ENCODE measurements at places on chromosomes 12 and 14. TPM values are rescaled to one million over a fixed set of nuclear protein-coding genes. Genes with fewer than 3 reads are reported as not detected.

- no peak for DNase-seq
Measured at GRCh38 chr12:56867216-56867615, 67.0 kb downstream of the SDR9C7 start.

GRCh38 chr14:24243336-24243836 is 963 bp upstream of the TINF2 start:
- DNase-seq: peak; percentile 36

GRCh38 chr14:63200767-63201166 is 3.5 kb upstream of the RHOJ start:
- DNase-seq: no peak

DNA sequence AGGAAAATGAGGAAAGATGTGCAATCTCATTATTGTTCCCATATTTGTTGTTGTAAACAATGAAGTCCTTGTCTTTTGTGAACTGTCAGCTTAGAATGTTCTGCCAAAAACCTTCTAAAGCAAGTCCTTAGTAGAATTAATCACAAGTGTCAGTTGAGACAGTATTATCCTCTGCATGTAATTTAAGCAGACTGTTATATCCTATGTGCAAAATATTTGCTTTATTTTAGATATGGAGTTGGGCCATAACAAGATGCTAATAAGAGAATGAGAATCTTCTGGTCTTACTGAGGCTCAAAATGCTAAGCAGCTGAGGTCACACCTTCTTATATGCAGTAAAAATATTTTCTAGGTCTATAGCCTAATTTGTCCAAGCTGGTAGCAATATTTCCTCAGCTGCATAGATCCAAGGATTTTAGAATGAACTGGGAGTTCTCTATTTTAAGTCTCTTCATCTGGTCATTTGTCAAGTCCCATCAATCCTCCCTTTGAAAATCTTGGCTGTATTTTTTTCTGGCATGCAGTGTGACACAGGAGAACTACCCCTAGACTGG is 222.3 kb upstream of the NAV3 start:
- DNase-seq: no peak

The POTEM gene
- not detected for total RNA-seq

- DNase-seq: no peak
Measured at GRCh38 chr14:92734618-92735017, 13.8 kb downstream of the LGMN start.

The KRT72 gene
- not detected for total RNA-seq

- no peak for DNase-seq
Measured at GRCh38 chr12:124461851-124462623, 105.4 kb downstream of the NCOR2 start.

The ZDHHC22 gene
- not detected for total RNA-seq

The TPH2 gene
- not detected for total RNA-seq

The SLC8A3 gene
- under 0.01 TPM for total RNA-seq

The CCDC85C gene
- 9.6 TPM for total RNA-seq

- peak; percentile 70 for DNase-seq
Measured at GRCh38 chr12:65620046-65620445, 204.2 kb upstream of the HMGA2 start.

DNA sequence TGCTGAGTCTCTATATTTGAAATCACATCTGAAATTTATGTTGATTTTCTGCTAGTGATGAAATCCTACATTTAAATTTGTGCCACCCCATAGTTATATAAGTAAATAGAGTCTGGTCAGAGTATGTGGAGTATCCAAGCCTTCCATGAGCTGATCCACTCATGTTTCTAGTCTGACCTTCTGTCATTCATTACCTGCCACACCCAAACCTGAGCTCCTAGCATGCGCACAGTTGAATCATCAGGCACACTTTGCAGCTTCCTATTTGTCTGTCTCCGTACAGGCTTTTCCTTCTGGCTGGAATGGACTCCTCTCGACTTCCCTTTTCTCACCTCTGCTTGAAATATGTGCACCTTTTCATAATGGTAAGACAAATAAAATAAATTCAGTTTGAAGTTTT is 45.3 kb upstream of the LRIG3 start:
- no peak for DNase-seq

DNA sequence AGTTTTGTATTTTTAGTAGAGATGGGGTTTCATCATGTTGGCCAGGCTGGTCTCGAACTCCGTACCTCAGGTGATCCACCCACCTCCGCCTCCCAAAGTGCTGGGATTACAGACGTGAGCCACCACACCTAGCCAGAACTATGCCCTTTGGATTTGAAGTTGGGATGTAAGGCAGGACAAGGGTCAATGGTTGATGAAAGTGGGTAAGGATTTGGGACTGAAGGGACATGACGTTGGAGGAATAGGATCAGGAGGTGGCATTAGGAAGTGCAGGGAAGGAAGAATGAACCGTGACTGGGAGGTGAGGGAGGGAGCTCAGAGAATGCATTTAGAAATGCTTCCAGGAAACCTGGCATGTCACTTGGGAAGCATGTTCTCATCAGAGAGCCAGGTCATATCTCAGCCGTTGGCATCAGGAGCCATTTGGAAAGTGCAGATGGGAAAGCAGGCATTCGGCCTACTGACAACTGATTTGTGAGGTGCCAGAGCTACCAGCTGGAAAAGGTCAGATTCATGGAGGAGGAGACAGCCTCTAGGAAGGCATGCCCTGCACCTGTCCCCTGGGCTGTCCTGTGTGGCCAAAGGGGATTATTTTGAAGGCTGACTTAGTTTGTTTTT is 2.2 kb downstream of the CRADD start:
- no peak for DNase-seq

DNA sequence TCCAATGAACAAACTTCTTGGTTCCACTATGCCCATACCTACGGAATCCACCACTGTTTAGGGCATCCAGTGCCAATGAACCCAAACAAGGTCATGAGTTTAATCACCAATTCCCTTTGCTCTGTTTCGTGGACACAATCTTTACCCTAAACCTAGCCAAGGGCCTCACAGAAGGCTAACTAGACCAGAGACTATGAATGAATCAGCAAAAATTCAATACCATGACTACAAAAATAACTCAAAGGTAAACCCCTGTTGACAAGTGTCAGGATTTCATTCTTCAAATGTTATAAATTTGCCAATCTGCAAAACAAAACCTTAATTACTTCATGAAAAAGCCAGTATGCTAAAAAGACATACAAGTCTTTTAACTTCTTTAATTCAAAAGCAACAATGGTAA is 96.7 kb downstream of the CEP128 start:
- no peak for DNase-seq
